ENCODE measurements at places on chromosomes 6 and 20.

GRCh38 chr6:3875486-3875885, 26.3 kb downstream of the FAM50B start:
- DNase-seq, result no peak

GRCh38 chr6:84665401-84665800, 99.0 kb downstream of the TBX18 start:
- no peak for DNase-seq

DNA sequence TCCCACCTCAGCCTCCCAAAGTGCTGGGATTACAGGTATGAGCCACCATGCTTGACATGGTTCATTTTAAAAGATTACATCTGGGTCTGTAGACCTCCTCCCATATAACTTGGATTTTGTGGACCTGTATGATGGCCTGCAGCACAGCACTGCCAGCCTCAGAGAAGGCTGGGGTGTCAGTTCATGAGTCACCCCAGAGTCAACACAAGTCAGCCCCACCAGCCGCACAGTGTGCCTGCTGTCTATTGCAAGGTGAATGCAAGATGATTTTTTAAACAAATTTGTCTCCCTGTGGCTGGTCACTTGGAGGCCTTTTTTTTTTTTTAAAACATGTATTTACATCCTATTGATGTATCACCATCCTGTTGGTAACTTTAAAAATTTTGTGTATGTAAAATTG, 76.7 kb downstream of the RREB1 start:
- DNase-seq, result no peak

DNA sequence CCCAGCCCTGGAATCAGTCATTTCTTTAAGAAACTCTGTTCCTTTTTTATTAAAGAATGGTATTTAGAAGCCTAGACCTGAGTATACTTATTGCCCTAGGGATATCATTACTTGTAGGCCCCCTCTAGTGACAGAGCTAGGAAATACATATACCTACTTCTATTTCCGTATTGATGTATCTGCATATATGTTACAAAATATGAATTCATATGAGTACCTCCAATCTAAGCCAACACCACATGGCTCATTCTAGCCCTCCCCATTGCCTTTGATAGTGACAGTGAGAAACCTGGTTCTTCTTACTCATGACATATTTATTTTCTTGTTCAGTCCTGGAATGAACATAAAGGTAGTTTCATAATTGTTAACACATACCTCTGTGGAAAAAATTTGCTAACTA, 137.2 kb downstream of the FARS2 start:
- DNase-seq, result no peak

- DNase-seq, result no peak
Measured at GRCh38 chr20:16711661-16712258, 18.1 kb upstream of the SNRPB2 start.

- DNase-seq, result no peak
Measured at GRCh38 chr20:8321001-8321400, 188.9 kb downstream of the PLCB1 start.

- DNase-seq, result peak; percentile 22
Measured at GRCh38 chr6:89542081-89542857, 96.3 kb downstream of the LYRM2 start.

- no peak for DNase-seq
Measured at GRCh38 chr6:141269684-141270083, 863.0 kb upstream of the GJE1 start.

GRCh38 chr20:57699395-57699794, 10.4 kb downstream of the PMEPA1 start:
- DNase-seq, result no peak

DNA sequence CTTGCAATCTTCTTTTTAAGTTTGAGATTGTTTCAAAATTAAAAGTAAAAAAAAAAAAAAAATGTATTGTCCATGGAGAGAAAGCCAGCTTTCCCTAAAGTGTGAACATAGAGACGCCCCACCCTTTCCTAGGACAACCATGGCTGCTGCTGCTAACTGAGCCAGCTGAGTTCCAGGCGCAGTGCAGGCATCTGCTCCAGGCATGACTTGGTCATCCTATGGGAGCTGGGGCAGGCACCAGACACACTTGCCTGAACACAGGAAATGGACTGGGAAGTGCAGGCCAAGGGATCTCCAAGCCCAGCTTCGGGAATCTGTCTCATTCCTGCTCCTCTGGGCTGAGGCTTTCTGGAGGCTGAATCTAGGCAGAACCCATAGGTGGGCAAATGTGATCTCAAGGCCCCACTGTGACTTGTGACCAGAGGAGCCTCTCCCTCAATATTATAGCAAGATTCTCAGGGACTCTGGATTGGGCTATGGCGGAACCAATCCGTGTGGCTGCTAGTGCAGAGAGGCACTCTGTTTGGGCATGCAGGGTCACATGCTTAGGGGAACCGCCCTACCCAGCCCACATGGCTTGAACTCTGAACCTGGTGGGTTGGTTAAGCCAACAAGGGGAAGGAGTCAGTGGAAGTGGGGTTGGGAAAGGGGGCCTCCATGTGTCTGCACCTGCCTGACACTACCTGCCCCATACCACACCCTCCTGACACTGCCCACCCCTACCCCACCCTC, 138.2 kb upstream of the CST7 start:
- no peak for DNase-seq

DNA sequence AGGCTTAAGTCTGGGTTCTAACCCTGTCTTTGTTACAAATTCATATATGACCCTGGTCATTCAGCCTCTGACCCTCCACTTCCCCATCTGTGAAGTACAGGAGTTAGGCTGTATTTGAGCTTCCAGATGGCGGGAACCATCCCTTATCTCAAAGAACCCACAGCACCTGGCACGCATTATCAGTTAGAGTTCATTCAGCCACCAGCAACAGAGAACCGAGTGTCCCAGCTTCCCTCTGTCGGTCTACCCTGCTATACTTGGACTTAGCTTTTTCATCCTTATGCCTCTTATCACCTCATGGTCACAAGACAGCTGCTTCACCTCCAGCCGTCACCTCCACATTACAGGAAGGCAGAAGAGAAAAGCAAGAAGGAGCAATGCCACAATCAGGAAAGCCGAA, 147.8 kb downstream of the EYA2 start:
- no peak for DNase-seq

DNA sequence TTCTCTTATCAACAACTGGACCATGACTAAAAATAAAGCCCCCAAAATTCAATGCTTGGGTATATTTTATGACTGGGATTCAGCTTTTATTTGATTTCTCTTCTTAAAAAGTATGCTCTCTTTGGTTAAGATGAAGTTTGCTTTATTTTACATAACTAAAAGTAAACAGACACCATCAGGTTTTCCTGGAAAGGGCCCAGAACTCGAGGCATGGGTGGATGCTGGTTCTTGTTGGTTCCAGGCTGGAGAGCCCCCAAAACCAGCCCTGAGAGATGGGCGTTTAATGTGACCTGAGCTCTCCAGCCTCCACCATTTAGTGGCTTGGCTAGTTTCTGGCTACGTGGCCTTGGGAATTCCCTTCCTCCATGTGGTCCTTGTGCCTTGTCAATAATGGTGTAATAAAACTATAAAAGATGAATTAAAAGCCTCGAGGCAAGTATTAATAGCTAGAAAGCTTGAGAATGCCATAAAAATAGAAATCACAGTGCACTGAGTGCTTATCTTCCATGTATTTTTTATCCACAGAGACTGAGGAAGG, 34.1 kb downstream of the BANF2 start:
- DNase-seq, result no peak

DNA sequence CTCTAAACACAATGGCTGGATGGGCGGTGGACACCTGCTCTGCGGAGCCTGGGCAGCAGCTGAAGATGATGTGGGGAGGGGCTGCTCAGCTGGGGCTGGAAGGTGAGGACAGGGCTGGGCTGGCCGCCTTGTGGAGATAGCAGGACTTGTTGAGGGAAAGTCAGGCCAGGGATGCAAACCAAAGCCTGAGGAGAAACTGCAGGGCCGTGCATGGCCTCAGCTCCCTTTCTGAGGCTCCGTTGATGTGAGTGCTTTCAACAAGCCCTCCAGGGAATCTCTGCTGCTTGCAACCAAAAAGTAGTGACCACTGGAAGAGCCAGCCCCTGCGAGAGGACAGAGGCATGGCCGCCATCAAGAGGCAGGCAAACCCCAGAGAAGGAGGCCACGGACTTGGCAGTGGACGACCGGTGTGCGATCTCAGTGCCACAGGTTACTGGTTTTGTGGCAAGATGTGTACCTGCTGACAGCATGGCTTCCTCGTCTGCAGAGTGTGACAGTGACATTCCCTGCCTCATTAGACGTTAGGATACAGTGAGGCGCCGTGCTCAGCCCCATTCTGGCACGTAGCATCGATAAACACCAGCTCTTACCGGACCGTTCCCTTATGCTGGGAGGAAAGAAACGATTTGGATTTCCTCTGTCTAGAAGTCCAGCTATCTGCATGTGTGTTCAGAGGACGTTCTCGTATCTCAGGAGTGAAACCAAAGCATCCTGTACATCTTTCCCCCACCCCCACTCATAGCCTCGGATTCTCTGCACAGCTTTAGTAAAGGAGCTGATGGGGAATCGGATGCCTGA, 37.9 kb downstream of the ERMARD start:
- DNase-seq, result peak; percentile 86

DNA sequence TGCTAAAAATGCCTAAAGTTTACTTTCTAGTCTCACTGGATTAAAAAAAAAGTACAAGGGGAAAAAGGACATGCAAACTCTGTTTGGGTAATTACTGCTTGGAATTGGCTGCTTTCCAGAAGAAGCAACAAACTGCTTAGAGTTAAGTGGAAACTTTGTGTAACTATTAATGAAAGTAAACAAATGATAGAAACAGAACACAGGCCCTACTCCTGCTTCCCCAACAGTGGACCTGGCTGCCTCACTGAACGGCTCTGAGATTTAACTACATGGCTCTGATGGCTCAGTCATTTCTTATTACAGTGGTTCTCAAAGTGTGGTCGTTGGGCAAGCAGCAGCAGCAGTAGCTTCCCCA, 108.5 kb downstream of the MAN1A1 start:
- DNase-seq, result no peak

DNA sequence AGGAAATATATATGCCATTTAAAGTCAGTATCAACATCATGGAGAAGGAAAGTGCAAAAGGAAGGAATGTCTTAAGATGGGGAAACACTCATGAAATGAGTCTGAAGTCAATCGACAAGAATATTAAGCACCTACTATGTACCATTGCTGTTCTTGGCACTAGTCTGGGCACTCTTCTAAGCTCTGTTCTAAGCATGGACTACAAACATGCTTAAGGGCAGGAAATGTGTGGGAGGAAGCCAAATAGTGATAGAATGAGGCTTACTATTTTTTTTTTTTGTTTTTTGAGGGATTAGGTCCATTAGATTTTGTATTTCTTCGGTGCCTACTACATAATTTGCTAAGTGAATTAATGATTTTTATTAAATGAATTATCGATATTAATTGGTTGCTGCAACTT, 83.8 kb upstream of the SUPT3H start:
- DNase-seq, result no peak

GRCh38 chr20:63343460-63344445, 17.4 kb downstream of the CHRNA4 start:
- DNase-seq, result no peak

DNA sequence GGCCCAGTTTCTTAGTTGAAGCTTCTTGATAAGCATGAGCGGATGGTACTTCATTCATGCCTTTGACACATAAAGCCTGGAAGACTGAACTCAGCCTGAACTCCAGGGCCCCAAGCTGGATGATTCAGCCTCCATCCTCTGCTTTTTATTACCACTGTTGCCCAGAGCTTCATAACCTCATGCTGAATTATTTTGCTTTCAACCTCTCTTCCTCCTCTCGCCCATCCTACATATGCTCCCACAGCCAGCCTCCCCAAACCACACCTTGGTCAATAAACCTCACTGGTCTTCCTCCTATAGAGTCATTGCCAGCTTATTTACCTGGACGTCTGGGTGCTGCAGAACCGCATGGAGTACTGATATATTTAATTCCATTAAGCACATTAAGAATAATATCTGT, 59.4 kb downstream of the SLC35B3 start:
- DNase-seq, result no peak

DNA sequence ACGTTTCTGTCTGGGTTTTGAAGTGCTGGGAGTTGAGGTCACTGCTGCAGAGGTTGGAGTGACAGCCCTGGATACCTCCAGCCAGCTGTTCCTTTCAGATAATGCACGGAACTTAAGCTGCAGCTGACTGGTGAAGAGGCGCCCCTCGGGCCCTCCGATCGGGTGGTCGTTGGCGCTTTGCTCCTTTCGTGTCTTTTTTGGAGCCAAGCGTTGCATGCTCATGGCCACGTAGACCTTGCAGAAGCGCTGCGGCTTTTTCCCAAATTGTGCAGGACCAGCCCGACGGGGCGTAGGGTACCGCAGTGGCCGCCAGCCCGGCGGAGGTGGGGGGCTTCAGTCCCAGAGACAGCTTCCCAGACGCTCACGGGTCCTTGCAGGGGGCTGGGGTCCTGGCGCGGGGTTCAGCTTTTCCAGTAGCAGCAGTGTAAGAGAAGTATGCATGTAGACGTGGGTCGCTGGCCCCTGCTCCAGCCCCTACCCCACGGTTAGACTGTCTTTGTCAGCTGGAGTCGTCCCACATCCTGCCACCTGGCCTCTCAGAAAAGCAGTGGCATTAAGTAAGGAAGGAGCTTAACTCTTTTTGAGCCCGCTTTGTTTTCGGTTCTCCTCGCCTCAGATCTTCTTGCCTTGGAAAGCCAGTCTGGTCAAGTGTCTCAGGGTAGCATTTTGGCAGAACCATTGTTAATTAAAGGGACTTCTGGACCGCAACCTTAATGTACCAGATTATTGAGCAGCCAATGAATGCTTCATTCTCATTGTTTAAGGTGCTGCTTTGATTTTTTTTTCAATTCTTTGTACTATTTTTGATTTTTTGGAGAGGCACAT, 838 bp downstream of the TNFAIP3 start:
- DNase-seq, result no peak

GRCh38 chr6:63600136-63600535, 27.9 kb downstream of the LOC128125822 start:
- DNase-seq, result no peak

- no peak for DNase-seq
Measured at GRCh38 chr6:75747152-75747992, 1.7 kb upstream of the MYO6 start.

- DNase-seq, result no peak
Measured at GRCh38 chr20:17343656-17344452, 117.0 kb downstream of the PCSK2 start.

DNA sequence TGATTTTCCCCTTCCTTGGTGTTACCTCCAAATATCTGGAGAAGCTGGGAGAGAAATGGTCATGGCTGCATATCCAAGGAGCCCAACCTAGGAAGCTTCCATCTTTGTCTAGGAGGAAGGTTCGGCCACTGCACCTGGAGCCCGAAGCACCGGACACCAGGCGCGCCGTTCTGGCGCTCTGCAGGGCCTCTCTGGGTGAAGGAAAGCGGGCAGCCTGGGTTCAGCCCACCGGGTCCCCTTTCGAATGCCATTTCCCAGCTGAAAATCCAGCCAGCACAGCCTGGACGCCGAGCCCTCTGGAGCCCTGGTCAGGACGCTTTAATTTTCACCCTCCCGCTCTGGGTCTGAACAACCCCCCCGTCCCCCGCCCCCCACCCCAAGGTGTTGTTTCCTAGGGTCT, 1.2 kb downstream of the LINC00237 start:
- no peak for DNase-seq

DNA sequence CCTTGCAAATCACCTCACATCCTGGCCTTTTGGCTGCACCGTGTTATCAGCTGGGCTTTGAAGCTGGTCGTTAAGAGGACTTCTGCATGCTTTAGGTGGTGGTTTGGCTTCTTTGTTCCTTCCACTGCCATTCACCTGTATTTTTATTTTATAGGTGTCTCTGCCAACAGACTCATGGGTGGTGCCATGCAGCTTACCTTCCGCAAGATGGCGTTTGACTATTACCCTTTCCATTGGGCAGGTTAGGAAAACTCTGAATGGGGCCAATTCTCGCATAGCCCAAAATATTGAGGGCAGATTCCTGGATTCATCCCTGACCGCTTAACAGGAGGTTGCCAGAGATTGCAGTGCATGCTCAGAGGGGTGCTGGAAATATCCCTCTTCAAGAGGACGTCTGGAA, 32.4 kb downstream of the TAF11 start:
- no peak for DNase-seq

Measured in vagina (tissue), 2 donors.